ENCODE measurements at places on chromosomes 12 and 14.

- no peak for DNase-seq
Measured at GRCh38 chr12:69969011-69969410, 144.0 kb downstream of the MYRFL start.

GRCh38 chr12:9406564-9407424 is 198.6 kb upstream of the PZP start:
- no peak for DNase-seq

DNA sequence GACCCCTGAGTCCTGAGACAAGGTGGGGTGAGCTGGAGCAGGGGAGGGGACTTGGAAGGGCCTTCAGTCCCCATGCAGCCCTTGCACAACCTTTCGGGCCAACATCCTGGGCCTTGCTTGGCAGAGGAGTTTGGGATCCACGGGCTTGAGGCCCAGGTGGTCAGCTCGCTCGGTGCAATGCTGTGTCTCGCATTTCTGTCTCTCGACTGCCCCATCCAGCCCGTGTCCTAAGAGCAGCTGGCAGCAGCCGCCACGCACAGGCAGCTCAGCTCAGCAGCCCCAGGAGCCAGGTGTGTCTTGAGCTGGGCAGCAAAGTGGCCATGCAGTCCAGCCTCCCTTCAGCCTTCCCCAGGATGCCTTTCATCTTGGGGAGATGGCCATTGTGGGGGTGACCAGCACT is 10.8 kb downstream of the PACS2 start:
- no peak for DNase-seq

DNA sequence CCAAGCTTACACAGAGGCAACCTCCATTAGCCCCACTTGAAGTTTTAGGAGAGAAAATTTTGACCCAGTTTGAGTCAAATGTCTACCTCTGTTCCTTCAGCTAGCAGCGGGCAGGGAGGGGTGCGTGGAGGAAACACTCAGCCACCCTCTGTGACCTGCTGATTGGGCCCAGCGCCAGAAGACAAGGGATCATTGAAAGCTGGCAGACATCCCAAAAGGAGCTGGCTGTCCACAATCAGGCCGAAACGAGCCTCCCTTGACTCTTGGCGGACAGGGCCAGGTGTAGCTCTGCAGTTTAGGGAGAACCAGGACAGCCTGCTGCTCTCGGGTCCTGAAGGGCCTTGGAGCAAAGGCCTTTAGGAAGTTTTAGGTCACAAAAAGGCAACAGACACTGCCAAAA is 41.3 kb downstream of the CD9 start:
- no peak for DNase-seq
